ENCODE measurements at places on chromosomes 1 and 21. TPM values are rescaled to one million over a fixed set of nuclear protein-coding genes. Genes with fewer than 3 reads are reported as not detected.
A peak's percentile ranks its signal among the peaks of the same experiment; 100 is the strongest.

GRCh38 chr21:45220071-45220481 is 67.6 kb downstream of the POFUT2 start:
- no peaks in the 10 kb centered on the region for H3K4me1 ChIP-seq
- H3K27ac ChIP-seq = no peak overlapping the region
- no peak for DNase-seq
- no peak overlapping the region for H3K4me3 ChIP-seq
- H3K36me3 ChIP-seq = no peaks in the 10 kb centered on the region

- no peak overlapping the region for H3K4me3 ChIP-seq
- no peak for DNase-seq
- H3K27me3 ChIP-seq = no peaks in the 10 kb centered on the region
- H3K4me1 ChIP-seq = no peaks in the 10 kb centered on the region
- H3K27ac ChIP-seq = no peak overlapping the region
Measured at GRCh38 chr21:26553898-26554297, 19.2 kb downstream of the CYYR1 start.

The FUCA1 gene
- 8.2 TPM for total RNA-seq

- H3K27ac ChIP-seq = no peak overlapping the region
- H3K4me3 ChIP-seq = no peak overlapping the region
- no peaks in the 10 kb centered on the region for H3K27me3 ChIP-seq
- peaks cover 4% of the 10 kb centered on the region for H3K4me1 ChIP-seq
- DNase-seq = no peak
Measured at GRCh38 chr1:100582943-100583342, 45.0 kb downstream of the GPR88 start.

DNA sequence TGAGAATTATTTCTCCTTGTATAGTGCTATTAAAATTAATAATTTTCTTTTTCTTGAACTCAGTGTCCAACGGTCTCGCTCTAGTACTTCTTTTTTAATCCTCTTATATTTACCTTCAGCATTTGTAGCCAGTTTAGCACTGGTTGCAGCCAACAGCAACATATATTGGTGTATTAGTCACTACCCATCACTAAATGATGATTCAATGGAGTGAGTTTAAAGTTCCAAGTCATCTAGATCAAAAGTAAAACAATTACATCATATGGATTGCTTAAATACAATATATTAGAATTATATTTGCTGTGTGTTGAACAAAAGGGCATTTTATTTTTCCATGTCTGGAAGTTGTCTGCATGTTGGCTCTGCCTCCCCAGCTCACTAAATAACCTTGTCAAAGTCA is 591.8 kb downstream of the ADGRL2 start:
- DNase-seq = no peak
- H3K27me3 ChIP-seq = no peaks in the 10 kb centered on the region
- H3K4me3 ChIP-seq = no peak overlapping the region
- no peaks in the 10 kb centered on the region for H3K36me3 ChIP-seq

The S100A8 gene
- not detected for total RNA-seq

DNA sequence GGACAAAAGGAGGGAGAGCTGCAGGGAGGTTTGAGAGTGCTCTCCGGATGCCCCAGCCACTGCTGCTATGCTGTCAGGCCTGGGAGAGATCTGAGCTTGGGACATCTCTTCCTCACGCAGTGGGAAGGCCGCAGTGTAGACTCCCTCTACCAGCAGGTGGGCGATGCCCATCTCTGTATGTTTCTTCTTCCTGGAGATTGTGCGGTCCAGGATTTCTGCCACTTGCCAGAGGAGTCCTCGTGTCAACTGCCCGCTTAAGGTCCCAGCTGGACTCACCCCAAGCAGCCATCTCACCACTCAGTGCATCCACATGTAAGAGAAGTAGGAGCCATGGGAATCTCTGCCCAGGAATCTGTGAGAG is 10.9 kb downstream of the CPLANE2 start:
- peak overlapping the region; percentile 84 for H3K4me3 ChIP-seq
- no peak for DNase-seq
- no peaks in the 10 kb centered on the region for H3K36me3 ChIP-seq
- H3K27me3 ChIP-seq = peaks cover 64% of the 10 kb centered on the region
- H3K27ac ChIP-seq = no peak overlapping the region

DNA sequence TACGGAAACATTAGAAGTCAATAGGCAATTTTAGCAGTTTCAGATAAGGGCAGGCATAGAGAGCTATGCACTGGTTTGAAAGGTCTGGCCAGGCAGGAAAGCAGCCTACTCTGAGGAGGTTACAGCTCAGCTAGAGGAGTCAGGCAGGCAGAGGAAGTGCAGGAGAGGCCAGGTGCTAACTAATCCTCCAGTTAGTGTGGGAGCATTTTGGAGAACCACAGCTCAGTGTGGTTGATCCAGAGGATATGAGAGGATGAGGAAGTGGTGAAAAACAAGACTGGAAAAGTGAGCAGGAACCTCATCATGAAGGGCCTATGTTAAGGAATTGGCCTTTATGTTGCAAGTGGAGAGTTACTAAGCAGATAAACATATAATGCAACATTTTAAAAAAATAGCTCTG is 282.4 kb upstream of the SGIP1 start:
- H3K27ac ChIP-seq = no peak overlapping the region
- H3K36me3 ChIP-seq = no peaks in the 10 kb centered on the region
- H3K4me3 ChIP-seq = no peak overlapping the region
- H3K4me1 ChIP-seq = no peaks in the 10 kb centered on the region

The FAM163A gene
- not detected for total RNA-seq

- no peaks in the 10 kb centered on the region for H3K4me1 ChIP-seq
- no peaks in the 10 kb centered on the region for H3K36me3 ChIP-seq
- DNase-seq = peak; percentile 57
- no peak overlapping the region for H3K27ac ChIP-seq
- H3K4me3 ChIP-seq = no peak overlapping the region
Measured at GRCh38 chr1:229815076-229815475, 189.0 kb downstream of the URB2 start.

The NBPF6 gene
- total RNA-seq = not detected

DNA sequence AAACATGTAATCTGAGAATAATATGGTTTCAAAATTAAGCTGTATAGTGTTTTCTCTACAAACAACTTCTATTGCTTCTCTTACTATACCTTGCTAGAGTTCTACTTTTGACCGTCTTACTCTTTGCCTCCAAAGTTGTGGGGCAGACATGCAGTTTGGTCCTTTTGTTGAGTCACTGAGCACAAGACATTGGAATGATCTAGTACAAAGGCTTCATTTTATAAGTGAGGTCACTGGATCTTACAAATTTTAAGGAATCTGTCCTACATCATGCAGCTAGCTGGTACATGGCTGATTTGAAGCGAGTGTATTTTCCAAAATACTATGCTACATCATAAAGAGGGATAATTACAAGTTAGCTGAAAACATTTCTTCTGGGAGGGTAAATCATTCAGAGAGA is 28.8 kb downstream of the OR10J1 start:
- H3K4me3 ChIP-seq = no peak overlapping the region
- DNase-seq = no peak
- no peak overlapping the region for H3K27ac ChIP-seq
- no peaks in the 10 kb centered on the region for H3K36me3 ChIP-seq
- H3K27me3 ChIP-seq = no peaks in the 10 kb centered on the region

DNA sequence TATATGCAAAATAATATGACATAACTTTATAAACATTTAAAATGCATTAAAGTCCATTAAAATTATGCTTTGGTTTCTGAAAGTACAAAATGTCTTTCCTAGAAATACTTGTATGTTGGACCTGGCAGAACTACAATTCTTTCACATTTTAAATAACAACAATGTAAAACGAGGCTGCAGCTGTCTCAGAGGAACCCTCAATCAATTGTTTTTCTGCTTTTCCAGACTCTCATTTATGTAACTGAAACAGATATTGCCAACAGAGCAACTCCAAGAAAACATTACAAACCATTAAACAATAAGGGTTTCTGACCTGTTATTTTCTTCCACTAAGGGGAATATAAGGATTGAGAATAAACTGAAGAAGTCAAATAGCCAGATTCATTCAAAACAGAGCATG is 1193.4 kb downstream of the NCAM2 start:
- H3K4me3 ChIP-seq = no peak overlapping the region
- H3K36me3 ChIP-seq = no peaks in the 10 kb centered on the region
- H3K27me3 ChIP-seq = no peaks in the 10 kb centered on the region

The OLFML3 gene
- total RNA-seq = 1.9 TPM

The GBP7 gene
- not detected for total RNA-seq

DNA sequence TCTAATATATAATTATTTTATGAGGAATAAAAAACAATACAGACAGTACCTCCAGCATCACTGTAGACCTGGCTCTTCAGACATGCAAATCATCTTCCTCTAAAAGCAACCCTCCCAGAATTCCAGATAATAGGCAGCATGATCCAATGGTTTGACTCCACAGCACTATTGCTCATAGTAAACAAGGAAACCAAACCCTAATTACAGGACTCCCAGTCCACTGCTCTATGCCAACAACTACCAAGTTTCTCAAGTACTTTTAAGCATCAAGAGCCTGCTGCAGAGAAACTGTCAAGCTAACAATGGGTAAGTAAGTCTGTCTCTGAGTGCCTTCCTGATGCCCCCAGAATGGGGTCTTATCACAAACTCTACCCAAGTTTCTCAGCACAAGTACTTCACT is 57.2 kb downstream of the EYA3 start:
- no peak overlapping the region for H3K27ac ChIP-seq
- H3K4me1 ChIP-seq = no peaks in the 10 kb centered on the region
- peaks cover 30% of the 10 kb centered on the region for H3K36me3 ChIP-seq
- DNase-seq = no peak
- no peaks in the 10 kb centered on the region for H3K27me3 ChIP-seq
- H3K4me3 ChIP-seq = no peak overlapping the region

DNA sequence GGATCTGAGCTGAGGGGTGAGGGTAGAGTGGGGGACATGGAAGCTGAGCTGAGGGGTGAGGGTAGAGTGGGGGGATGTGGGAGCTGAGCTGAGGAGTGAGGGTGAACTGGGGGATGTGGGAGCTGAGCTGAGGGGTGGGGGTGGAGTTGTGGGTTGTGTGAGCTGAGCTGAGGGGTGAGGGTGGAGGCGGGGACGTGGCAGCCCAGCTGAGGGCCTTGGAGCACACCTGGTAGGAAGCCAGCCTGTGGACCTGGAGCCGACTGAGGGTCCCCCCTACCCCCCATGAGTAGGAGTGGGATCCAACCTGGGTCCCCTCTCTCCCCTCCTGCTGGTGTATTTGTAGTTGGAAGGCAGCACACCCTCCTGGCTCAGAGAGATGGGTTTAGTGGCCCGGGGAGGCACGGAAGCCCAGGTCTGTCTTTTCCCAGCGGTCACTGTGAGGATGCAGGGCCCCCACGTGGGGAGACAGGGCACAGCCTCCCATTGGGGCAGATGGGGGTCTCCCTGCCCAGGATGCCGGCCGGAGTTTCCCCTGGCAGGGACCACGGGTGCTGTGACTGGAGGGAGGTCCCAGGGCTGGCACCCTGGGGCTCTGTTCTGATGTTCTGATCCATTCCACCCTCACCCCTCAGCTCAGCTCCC is 13.2 kb upstream of the NPHP4 start:
- H3K27me3 ChIP-seq = peaks cover 5% of the 10 kb centered on the region
- H3K4me3 ChIP-seq = no peak overlapping the region
- H3K4me1 ChIP-seq = peaks cover 10% of the 10 kb centered on the region
- no peak overlapping the region for H3K27ac ChIP-seq
- no peak for DNase-seq
- no peaks in the 10 kb centered on the region for H3K36me3 ChIP-seq

GRCh38 chr1:241157435-241157834 is 199.6 kb downstream of the RGS7 start:
- no peak for DNase-seq
- no peaks in the 10 kb centered on the region for H3K27me3 ChIP-seq
- H3K27ac ChIP-seq = no peak overlapping the region
- H3K4me1 ChIP-seq = no peaks in the 10 kb centered on the region

GRCh38 chr1:237416924-237417655 is 375.1 kb downstream of the RYR2 start:
- H3K27me3 ChIP-seq = no peaks in the 10 kb centered on the region
- no peaks in the 10 kb centered on the region for H3K4me1 ChIP-seq
- no peaks in the 10 kb centered on the region for H3K36me3 ChIP-seq
- DNase-seq = no peak

- peaks cover 3% of the 10 kb centered on the region for H3K4me1 ChIP-seq
- no peak overlapping the region for H3K4me3 ChIP-seq
- no peak for DNase-seq
- peaks cover 14% of the 10 kb centered on the region for H3K36me3 ChIP-seq
Measured at GRCh38 chr1:48196237-48196636, 26.3 kb upstream of the SLC5A9 start.

DNA sequence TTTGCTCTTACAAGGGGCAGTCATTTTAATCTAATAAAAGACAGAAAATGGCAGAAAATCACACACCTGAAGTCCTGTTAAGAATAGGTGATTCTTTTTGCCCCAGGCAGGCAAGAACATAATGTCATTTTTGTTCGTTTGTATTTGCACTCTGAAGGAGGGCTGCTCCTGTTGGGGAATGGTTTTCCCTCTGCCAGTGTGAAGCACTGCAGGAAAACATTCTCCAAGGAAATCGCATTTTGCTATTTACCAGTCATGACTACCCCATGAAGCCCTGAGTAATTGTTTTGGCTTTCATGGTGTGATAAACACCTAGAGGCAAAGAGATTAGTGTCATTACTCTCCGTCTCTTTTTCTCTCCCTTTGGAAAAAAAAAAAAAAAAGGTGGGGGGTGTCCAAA is 345.5 kb downstream of the NTNG1 start:
- H3K27me3 ChIP-seq = no peaks in the 10 kb centered on the region
- peaks cover 12% of the 10 kb centered on the region for H3K4me1 ChIP-seq
- H3K27ac ChIP-seq = no peak overlapping the region
- peak; percentile 53 for DNase-seq
- H3K36me3 ChIP-seq = no peaks in the 10 kb centered on the region
- H3K4me3 ChIP-seq = peak overlapping the region; percentile 20

DNA sequence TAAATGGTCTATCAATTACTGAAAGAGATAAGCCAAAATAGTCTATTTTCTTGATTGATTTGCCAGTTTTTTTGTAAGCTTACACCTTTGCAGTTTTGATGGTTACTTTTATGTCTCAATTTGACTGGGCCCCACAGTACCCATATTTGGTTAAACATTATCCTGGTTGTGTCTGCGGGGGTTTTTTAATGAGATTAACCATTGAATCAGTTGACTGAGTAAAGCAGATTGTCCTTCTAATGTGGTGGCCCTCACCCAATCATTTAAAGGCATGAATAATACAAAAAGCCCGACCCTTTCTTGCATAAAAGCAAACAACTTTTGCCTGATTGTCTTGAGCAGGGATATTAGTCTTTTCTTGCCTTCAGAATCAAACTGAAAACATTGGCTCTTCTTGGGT is 650.0 kb upstream of the RGS18 start:
- H3K4me1 ChIP-seq = no peaks in the 10 kb centered on the region
- H3K36me3 ChIP-seq = no peaks in the 10 kb centered on the region
- no peak for DNase-seq
- H3K27me3 ChIP-seq = no peaks in the 10 kb centered on the region
- peak overlapping the region; percentile 26 for H3K4me3 ChIP-seq

- H3K4me1 ChIP-seq = peaks cover 8% of the 10 kb centered on the region
- H3K27me3 ChIP-seq = no peaks in the 10 kb centered on the region
- H3K36me3 ChIP-seq = no peaks in the 10 kb centered on the region
- no peak for DNase-seq
- no peak overlapping the region for H3K4me3 ChIP-seq
- no peak overlapping the region for H3K27ac ChIP-seq
Measured at GRCh38 chr1:12528021-12528852, 89.8 kb downstream of the DHRS3 start.

GRCh38 chr1:75188892-75189291 is 54.7 kb downstream of the LHX8 start:
- no peak overlapping the region for H3K27ac ChIP-seq
- DNase-seq = no peak
- H3K27me3 ChIP-seq = peaks cover 21% of the 10 kb centered on the region
- no peak overlapping the region for H3K4me3 ChIP-seq
- H3K36me3 ChIP-seq = no peaks in the 10 kb centered on the region

The KCNQ4 gene
- total RNA-seq = 0.88 TPM
